ENCODE measurements at places on chromosomes 3 and 15.

DNA sequence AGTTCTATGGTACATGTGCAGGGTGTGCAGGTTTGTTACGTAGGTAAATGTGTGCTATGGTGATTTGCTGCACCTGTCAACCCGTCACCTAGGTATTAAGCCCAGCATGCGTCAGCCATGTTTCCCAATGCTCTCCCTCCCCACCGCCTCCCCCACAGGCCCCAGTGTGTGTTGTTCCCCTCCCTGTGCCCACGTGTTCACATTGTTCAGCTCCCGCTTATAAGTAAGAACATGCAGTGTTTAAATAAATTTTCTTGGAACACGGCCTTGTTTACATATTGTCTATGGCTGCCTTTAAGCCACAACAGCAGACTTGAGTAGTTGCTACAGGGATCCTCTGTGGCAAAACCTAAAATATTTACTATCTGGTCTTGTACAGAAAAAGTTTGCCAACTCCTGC, 41.3 kb upstream of the CORO2B start:
- DNase-seq: no peak

- DNase-seq: no peak
Observed at GRCh38 chr3:133058243-133058642, 20.1 kb downstream of the TMEM108 start.

GRCh38 chr3:112979244-112979832, 4.4 kb upstream of the CD200R1 start:
- DNase-seq: peak; percentile 8

GRCh38 chr3:14143271-14144225, 18.7 kb downstream of the TMEM43 start:
- DNase-seq: peak; percentile 94

DNA sequence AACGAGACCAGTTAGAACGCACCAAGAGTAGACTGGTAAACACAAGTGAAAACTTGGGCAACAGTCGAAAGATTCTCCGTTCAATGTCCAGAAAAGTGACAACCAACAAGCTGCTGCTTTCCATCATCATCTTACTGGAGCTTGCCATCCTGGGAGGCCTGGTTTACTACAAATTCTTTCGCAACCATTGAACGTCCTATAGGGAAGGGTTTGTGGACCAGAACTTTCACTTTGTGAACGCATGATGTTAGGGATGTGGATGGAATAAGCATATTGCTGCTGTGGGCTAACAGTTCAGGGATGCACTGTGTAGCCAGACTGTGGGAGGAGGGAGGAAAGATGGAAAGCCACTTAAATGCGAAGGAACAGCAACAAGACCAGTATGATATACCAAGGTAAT, 34.9 kb upstream of the TBC1D23 start:
- no peak for DNase-seq

Measured in foreskin fibroblast (primary cell).